Hindlimb muscle (tissue), 1 donor: ENCODE measurements at places on chromosomes 7 and 10. TPM values are rescaled to one million over a fixed set of nuclear protein-coding genes. Genes with fewer than 3 reads are reported as not detected.
A peak's percentile ranks its signal among the peaks of the same experiment; 100 is the strongest.

DNA sequence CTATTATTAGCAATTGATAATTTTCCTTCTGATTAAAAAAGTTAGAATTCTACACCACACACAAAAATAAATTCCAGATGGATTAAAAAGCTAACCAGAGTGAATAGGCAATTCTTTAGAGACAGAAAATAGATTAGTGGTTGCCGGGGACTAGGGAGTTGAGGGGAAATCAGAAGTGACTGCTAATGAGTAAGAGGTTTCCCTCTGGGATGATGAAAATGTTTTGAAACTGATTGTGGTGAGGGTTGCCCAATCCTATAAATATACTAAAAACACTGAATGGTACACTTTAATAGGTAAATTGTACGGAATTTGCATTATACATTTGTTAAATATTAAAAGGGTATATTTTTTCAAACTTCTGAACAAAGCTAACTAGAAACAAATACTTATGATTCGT lies 214.9 kb downstream of the GPAM start:
- DNase-seq = no peak

DNA sequence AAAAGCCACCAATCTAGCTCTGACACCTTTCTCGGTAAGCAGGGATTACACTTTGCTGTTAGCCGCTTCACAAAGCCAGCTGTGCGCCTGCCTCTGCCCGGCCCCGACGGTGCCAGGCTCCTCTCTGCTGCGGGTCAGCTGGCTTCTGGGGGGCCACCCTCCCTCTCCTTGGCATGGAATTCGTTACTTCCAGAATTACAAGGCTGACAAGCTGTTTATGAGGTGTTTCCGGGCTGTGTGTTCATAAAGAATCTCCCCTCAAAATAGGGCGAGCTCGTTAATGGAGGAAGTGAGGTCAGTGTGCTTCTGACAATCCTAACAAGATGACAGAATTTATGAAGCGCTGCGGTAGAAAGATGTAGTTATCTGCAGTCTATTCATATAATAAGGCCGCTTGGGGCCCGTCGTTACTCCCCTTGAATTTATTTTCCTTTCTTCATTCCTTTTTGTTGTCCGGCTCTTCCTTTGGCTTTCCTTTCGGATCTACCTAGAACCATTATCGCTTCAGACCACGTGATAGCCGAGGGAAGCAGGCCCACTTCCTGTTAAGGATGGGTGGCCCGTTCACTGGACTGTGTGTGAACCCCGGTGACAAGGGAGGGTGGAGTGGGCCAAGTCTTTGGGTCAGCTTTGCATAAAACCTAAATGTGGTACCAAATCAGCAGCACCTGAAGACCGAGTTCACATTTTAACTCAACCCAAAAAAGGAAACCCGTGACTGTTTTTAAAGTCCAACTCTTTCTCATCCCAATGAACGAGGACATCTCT lies 273.0 kb upstream of the YAE1 start:
- DNase-seq = no peak

DNA sequence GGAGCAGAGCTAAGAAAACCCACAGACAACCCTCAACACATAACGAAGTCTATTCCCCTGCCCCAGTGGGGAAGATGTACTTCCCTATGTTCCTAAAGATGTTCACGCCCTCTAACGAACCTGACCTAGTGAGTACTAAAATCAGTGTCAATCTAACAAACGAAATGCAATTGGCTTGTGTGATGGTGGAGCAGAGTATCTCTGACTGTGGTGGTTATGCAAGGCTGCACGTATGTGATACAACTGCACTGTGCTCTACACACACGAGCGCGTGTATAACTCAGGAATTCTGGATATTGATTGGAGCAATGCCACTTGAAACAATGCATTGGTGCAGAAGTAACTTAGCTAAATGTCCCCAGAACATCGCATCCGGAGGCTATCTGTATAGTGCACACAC lies 1.3 kb downstream of the ANKRD16 start:
- no peak for DNase-seq

GRCh38 chr7:27745064-27745583 lies 5.2 kb downstream of the TAX1BP1 start:
- DNase-seq = peak; percentile 25

GRCh38 chr10:123351715-123352114 lies 197.5 kb downstream of the BUB3 start:
- no peak for DNase-seq

- DNase-seq = no peak
Observed at GRCh38 chr7:29622335-29623265, 59.0 kb downstream of the PRR15 start.

GRCh38 chr7:108188724-108189123 lies 58.6 kb upstream of the LAMB4 start:
- DNase-seq = no peak

GRCh38 chr10:78785066-78785465 lies 283.7 kb upstream of the ZMIZ1 start:
- no peak for DNase-seq

AGK gene
- 16.9 TPM for polyA plus RNA-seq

C10orf105 gene
- polyA plus RNA-seq = 0.50 TPM

PI4K2A gene
- polyA plus RNA-seq = 10.2 TPM

RSPH10B gene
- 0.36 TPM for polyA plus RNA-seq
